ENCODE measurements at places on chromosomes 1 and 21. TPM values are rescaled to one million over a fixed set of nuclear protein-coding genes. Genes with fewer than 3 reads are reported as not detected.

RGS1 gene
- 118 TPM for polyA plus RNA-seq

C1orf94 gene
- not detected for polyA plus RNA-seq

KLHL21 gene
- polyA plus RNA-seq = 16.7 TPM

C8B gene
- not detected for polyA plus RNA-seq

KRTAP19-3 gene
- polyA plus RNA-seq = not detected

RASSF5 gene
- polyA plus RNA-seq = 231 TPM

FCMR gene
- polyA plus RNA-seq = 935 TPM

GPA33 gene
- 115 TPM for polyA plus RNA-seq

OR2L2 gene
- not detected for polyA plus RNA-seq

EFNA3 gene
- 0.76 TPM for polyA plus RNA-seq

MYBPH gene
- not detected for polyA plus RNA-seq

DHRS3 gene
- 8.8 TPM for polyA plus RNA-seq

CACHD1 gene
- not detected for polyA plus RNA-seq

CTTNBP2NL gene
- 1.1 TPM for polyA plus RNA-seq

CRYAA gene
- polyA plus RNA-seq = not detected

CELA3B gene
- not detected for polyA plus RNA-seq

HSD3B1 gene
- not detected for polyA plus RNA-seq

CLCNKA gene
- not detected for polyA plus RNA-seq

RHOU gene
- 0.05 TPM for polyA plus RNA-seq

HTR1D gene
- polyA plus RNA-seq = not detected

FCRL2 gene
- polyA plus RNA-seq = 0.09 TPM

TMEM240 gene
- not detected for polyA plus RNA-seq

PARS2 gene
- 2.9 TPM for polyA plus RNA-seq

GPR153 gene
- not detected for polyA plus RNA-seq

GJA9 gene
- not detected for polyA plus RNA-seq

NHLH2 gene
- not detected for polyA plus RNA-seq

CYP4A22 gene
- not detected for polyA plus RNA-seq

MFN2 gene
- polyA plus RNA-seq = 36.1 TPM

OR6Y1 gene
- not detected for polyA plus RNA-seq

CHODL gene
- not detected for polyA plus RNA-seq

IL20 gene
- polyA plus RNA-seq = not detected

KRTAP7-1 gene
- not detected for polyA plus RNA-seq

SLC37A1 gene
- 3.6 TPM for polyA plus RNA-seq

VWA5B1 gene
- not detected for polyA plus RNA-seq

All from CD4-positive, CD25-positive, alpha-beta regulatory T cell (primary cell).